Activated CD4-positive, alpha-beta memory T cell treated with anti-CD3 and anti-CD28 coated beads, Interleukin-2, amount 10 ng/mL, durations not matched to agents 7 days and 5 days (primary cell): ENCODE measurements at places on chromosomes 7 and 10. TPM values are rescaled to one million over a fixed set of nuclear protein-coding genes. Genes with fewer than 3 reads are reported as not detected.

The CYP26A1 gene
- total RNA-seq = not detected

The SPDYE5 gene
- not detected for total RNA-seq

The ANKRD16 gene
- 5.4 TPM for total RNA-seq

The PRR15 gene
- not detected for total RNA-seq

The GPR141 gene
- total RNA-seq = not detected

The TUBAL3 gene
- total RNA-seq = not detected

The AGFG2 gene
- 59.8 TPM for total RNA-seq

The NUDT13 gene
- total RNA-seq = 1.5 TPM

The PPP1R9A gene
- not detected for total RNA-seq

The SLC35B4 gene
- total RNA-seq = 12.6 TPM

The PALS2 gene
- total RNA-seq = 18.7 TPM

The SLC26A3 gene
- not detected for total RNA-seq

The SEMA3E gene
- total RNA-seq = not detected

The NEUROD6 gene
- total RNA-seq = not detected

The FGFBP3 gene
- 1.3 TPM for total RNA-seq

The COL17A1 gene
- total RNA-seq = not detected

The GIMAP5 gene
- total RNA-seq = 83.9 TPM

The CUTC gene
- 28.2 TPM for total RNA-seq

The VSTM4 gene
- 0.10 TPM for total RNA-seq

The DOCK1 gene
- total RNA-seq = 0.13 TPM

The AGMO gene
- total RNA-seq = not detected

The ERV3-1 gene
- 9.6 TPM for total RNA-seq

The NUTM2D gene
- 2.5 TPM for total RNA-seq

The OR2A5 gene
- not detected for total RNA-seq

The TRAPPC14 gene
- 41.2 TPM for total RNA-seq

The EPHB6 gene
- total RNA-seq = 5.7 TPM

The CASD1 gene
- total RNA-seq = 13.0 TPM

The POMZP3 gene
- 20.4 TPM for total RNA-seq

The C1GALT1 gene
- 63.4 TPM for total RNA-seq

The NUDT5 gene
- total RNA-seq = 91.7 TPM

The EMX2 gene
- total RNA-seq = not detected

The CAMK2B gene
- total RNA-seq = 0.10 TPM

The ATOH7 gene
- not detected for total RNA-seq

The HERC4 gene
- 64.2 TPM for total RNA-seq

The SFR1 gene
- 18.7 TPM for total RNA-seq

The RAMP3 gene
- not detected for total RNA-seq

The ST8SIA6 gene
- 0.93 TPM for total RNA-seq

The NPS gene
- not detected for total RNA-seq

The MSS51 gene
- 3.3 TPM for total RNA-seq

The GRM3 gene
- total RNA-seq = not detected

The DNAJC12 gene
- 4.1 TPM for total RNA-seq
